ENCODE measurements at places on chromosomes 12 and 14.

- no peak for DNase-seq
Observed at GRCh38 chr12:85843606-85844310, 7.5 kb upstream of the RASSF9 start.

DNA sequence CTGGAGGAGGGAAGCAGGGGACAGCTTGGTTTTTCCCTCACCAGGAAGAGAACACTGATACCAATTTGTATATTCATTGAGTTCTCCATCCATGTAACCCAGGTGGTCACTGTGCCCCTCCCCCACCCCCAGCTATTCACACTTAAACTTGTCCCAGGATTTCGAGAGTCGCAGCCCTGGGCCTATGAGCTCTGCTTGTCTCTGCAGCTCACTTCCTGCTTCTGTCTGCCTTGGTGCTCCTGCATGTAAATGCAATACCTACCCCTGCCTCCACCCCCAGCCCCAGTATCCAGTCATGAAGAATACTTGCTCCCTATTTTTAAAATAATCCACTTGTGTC lies 452.2 kb downstream of the BCL11B start:
- DNase-seq: no peak

DNA sequence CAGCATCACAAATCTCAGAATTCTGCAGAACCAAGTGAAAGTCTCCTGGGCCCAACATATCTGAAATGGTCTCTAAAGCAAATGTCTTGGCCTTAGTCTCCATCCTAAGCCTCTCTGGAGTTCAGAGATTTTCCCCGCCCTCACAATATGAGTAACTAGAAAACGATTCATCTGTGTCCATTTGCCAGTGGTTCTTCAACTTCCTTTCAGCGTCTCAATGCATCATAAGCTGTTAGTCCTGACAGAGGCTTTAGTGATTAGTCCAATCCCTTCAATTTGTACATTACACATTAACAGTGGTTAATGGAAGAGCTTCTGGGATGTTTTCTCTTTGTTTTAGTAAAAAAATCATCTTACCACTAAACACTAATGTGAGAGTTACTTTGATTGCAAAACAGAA lies 17.4 kb downstream of the NPC2 start:
- DNase-seq: peak; percentile 62

DNA sequence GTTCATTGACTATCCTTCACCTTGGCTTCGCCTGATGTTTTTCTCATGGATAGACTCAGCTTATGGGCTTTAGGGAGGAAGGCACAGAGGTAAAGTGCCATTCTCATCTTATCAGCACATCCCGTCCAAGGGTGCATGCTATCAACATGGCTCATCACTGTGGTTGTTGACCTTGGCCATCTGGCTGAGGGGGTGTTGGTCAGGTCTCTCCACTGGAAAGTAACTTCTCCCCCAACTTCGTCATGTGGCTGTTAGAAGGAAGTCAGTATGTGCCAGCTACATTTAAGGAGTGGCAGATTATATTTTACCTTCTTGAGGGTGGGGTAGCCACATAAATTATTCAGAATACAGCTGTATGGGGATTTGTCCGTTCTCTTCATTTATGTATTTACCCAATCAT lies 68.9 kb downstream of the EML1 start:
- peak; percentile 46 for DNase-seq

DNA sequence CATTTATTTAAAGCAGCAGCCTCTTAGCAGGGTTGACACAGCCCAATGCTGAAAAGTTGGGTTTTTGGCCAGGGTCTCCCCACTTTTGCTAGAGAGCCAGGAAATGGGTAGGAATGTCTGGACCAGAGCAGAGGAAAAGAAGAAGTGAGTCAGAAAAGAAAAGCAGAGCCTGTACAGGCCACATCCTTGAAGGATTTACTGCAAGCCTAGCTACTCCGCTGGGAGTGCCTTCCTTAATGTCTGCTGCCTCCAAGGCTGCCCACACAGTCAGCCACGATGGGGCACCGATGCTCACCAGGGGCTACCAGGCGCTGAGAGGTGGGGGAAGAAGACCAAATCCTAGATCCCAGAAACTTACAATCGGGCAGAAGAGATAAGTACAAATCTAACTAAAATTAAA lies 139.2 kb downstream of the C12orf75 start:
- peak; percentile 43 for DNase-seq

DNA sequence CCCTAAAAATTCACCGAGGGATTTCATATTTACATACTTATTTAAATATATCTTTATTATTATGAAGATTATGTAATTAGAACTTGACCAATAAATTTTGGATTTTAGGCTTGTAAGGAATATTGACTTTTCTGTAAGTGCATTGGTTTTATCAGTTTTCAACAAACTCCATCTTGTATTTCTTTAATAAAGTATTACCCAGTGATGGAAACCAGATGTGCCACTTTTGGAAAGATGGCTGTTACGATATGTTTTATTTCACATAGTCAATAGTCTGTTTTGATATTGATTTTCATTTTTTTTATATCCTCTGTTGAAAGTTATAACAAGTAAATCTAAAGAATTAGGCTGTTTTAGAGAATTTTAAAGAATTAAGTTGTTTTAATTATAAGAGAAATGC lies 1.8 kb downstream of the MON2 start:
- DNase-seq: no peak

GRCh38 chr12:122021822-122022392 lies at the start of gene BCL7A:
Gene BCL7A (plus strand): TSS chr12:122021884. CDS start chr12:122022092, 208 bp downstream.
- peak; percentile 80 for DNase-seq

GRCh38 chr14:54916101-54916500 lies 13.5 kb upstream of the GCH1 start:
- DNase-seq: peak; percentile 21

DNA sequence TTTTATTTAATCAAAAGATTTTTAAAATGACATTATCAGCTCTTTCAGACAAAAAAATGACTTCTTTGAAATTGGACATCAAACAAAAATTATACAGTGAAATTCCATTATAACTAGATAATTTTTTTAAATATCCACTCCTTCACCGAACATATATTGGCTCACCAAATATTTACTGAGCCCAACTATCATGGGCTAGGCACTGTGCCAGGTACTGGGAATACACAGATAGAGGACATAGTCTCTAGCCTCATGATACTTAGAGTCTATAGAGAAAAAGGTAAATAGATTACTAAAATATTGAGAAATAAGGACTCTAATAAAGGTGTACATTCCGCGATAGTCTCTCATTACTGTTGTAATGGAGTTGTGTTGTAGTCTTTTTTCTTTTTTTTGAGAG lies 219.9 kb downstream of the SEC23A start:
- DNase-seq: no peak

- no peak for DNase-seq
Observed at GRCh38 chr12:92068459-92068858, 77.2 kb downstream of the BTG1 start.

DNA sequence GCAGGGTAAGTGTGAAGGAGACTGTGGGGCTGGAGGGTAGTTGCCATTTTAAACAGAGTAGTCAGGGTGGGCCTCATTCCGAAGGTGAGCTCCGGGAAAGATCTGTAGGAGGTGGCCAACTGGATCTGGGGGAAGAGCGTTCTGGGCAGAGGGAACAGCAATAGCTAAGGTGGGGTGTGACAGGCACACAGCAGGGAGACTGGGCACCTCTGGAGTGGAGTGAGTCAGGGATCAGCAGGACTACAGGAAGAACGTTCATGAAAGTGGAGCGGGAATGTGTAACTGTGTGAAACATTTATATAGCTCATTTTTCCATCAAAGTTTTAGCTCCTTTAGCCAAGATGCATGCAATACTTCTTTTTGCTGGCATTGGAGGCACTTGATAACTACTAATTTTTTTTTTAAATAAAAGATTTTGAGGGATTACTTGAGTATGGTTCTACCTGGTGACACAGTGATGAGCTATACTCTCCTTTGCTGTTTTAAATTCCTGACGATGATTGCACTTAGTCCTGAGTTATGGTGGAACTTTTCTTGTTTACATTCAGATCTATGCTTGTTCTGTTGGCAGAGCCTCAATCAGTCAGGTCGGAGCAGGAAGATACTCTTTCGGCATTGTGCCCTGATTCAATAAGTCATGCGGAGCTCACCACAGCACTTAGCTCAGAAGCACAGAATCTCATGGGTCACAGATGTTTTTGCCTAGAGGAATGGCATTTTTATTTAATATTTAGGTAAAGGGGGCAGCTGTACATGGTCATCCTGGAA lies 106.4 kb downstream of the WIF1 start:
- DNase-seq: no peak

- no peak for DNase-seq
Observed at GRCh38 chr14:94348836-94349235, 25.7 kb upstream of the SERPINA6 start.

DNA sequence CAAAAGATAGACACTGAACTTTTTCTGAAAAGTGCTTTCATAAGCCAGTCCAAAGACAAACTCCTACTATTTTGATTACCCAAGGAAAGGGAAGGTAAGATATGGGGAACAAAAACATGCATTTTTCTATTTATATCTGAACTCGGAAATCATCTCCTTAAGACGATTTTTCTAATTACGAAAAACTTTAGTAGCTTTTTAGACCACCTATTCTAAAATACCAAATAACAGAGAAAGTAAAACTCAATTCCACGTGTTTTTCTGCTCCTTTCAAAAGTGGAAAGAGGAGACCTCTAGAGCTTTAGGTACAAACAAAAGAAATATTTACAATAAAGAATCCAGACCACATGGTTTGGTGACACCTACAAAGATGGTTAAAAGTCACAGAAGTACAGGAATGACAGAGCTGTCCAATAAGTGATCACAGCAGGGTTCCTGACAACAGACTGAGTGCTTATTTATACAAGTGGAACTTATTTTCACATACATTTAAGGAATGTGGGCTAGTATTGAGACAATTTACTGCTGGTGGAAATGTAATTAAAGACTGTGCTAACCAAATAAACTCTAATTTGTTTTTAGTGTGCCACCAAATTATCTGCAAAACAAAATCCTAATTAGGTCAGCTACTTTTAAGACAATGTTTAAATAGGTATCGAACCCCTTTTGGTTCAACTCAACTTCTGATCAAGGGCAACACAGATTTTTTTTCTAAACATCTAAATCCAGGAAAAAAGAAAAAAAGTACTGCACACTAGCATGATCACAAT lies 2.4 kb downstream of the LRIG3 start:
- peak; percentile 82 for DNase-seq

- peak; percentile 33 for DNase-seq
Observed at GRCh38 chr12:64240781-64241180, 18.7 kb upstream of the KICS2 start.

DNA sequence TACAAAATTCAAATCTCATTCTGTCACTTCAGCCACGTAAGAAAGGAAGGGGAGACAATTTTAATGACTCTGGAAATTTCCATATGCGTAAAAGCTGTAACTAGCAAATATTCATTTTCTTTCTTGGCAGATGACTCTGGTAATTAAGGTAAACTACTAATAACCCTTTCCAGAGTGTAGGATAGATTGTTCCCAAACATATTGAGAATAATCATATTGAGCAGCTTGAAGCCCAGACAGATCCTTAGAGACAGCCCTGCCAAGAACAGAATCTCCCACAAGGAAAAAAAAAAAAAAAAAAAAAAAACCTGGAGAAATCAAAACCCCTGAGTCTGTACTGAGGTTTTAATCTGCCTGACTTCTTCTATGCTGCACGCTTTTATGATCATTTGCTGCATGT lies 163.6 kb upstream of the TMPO start:
- DNase-seq: no peak

DNA sequence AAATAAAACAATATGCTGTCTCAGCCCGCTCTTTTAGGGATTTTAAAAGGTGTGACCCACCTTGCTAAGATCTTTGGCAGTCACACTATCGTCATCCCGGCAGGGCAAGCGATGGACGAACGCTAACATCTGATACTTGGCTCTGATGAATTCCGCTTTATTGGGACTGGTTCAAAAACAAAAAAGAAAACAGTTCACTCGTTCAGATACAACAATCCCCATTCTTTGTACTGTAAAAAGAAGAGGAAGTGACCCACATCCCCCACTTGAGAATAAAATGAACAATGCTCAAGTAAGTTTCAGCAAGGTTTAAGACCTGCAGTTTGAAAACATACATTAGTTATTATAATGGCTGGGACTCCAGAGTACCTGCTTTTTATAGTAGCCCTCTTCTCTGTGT lies 7.3 kb downstream of the GIT2 start:
- DNase-seq: no peak

- no peak for DNase-seq
Observed at GRCh38 chr12:903055-903454, 46.4 kb downstream of the RAD52 start.

GRCh38 chr14:78104160-78104559 lies 66.0 kb upstream of the NRXN3 start:
- no peak for DNase-seq

GRCh38 chr12:79455286-79455685 lies 235.5 kb downstream of the PAWR start:
- no peak for DNase-seq

- no peak for DNase-seq
Observed at GRCh38 chr12:99284161-99284560, 363.4 kb upstream of the GARIN6 start.

- peak; percentile 23 for DNase-seq
Observed at GRCh38 chr12:121165316-121165715, 32.6 kb downstream of the P2RX7 start.

DNA sequence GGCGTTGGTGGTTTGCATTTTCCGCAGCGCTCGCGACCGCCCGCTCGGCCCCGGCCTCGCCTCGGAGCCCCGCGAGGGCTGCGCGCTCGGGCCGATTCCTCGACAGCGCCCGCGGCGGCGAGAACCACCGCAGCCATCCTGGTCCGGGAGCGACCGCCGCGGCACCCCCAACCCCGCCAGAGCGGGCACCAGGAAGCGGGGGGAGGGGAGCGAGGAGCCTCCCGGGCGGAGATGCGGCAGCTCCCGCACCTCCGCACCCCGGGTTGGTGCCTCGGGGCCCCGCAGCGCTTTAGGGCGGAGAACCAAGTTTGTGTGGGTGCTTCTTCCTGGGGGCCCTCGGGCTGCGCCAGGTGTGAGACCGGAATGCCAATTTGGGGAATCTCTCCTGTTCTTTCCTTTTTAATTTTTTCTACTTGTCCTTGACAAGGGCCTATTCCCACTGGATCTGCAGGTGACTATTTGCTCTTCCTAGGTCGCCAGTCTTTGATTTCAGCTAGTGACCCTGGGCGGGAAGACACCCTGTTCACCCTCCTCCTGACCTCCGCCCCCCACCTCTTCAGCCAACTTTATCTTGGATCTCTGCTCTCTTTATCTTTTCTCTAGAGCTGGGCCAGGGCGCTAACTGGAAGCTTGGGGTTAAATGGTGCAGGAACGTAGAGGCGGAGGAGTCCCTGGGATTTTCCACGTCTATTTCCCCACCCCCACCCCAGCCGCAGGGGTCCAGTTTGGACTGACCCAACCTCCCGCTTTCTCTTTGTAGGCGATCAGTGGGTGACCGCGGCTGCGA lies at the start of gene SOCS2:
Gene SOCS2 (plus strand): TSS at position 751 of the 787 bp plus-strand sequence. CDS start 223 bp downstream, outside the sequence.
- peak; percentile 31 for DNase-seq
